ENCODE measurements at places on chromosomes 7 and 10. TPM values are rescaled to one million over a fixed set of nuclear protein-coding genes. Genes with fewer than 3 reads are reported as not detected.

DNA sequence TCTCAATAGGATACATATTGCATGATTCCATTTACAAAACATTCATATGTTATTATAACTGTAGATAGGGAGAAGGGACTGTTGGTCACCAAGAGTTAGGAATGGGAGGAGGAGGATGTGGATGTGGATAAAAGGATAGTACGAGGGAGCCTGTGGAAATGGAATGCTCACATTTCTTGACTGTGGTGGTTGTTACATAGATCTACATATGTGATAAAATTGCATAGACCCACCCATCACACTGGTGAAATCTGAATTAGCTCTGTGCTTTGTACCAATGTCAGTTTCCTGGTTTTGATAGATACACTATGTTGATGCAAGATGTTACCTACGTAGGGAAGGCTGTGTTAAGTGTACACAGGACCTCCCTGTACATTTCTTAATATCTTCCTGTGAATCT is 233.5 kb upstream of the MTPN start:
- H3K36me3 ChIP-seq, result peaks cover under 1% of the 10 kb centered on the region
- no peaks in the 10 kb centered on the region for H3K27me3 ChIP-seq
- no peak overlapping the region for H3K4me3 ChIP-seq
- no peaks in the 10 kb centered on the region for H3K4me1 ChIP-seq
- no peak overlapping the region for H3K27ac ChIP-seq

DNA sequence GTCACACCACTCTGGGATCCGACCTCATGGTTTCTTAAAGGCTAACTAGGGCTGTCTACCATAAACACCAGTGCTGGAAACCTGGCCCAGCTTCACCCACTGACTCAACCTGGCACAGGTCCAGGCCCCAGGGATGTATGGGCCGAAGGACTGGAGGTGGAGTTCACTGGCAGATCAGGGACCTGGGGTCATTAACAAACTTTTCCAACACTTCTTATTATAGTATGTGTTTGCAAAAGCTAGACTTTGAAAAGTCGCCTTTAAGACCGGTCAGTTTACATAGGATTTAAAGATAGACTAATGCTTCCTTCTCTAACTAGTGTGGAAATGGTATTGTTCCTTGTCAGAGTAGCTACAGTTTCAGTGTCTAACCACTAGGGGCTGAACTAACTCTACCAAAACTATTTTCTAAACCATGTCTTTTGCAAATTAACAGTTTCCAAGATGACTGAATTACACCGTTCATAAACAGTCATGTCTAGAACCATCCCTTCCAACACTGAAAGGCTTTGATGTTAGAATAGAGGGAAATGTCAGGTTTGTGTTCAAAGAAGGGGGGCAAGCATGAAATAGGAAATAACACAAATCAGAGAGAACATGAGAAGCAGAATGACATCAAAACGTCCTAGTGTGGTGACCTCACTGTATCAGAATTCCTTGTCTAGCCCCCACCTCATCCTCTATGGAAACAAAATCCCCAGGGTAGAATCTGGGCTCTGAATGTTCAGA is 29.7 kb downstream of the STN1 start:
- no peak overlapping the region for H3K4me3 ChIP-seq
- no peaks in the 10 kb centered on the region for H3K27me3 ChIP-seq
- peaks cover 31% of the 10 kb centered on the region for H3K4me1 ChIP-seq
- peak overlapping the region; percentile 75 for H3K27ac ChIP-seq
- DNase-seq, result peak; percentile 10
- peaks cover 11% of the 10 kb centered on the region for H3K36me3 ChIP-seq

- no peak overlapping the region for H3K4me3 ChIP-seq
- no peak overlapping the region for H3K27ac ChIP-seq
These were observed 27.3 kb upstream of the SFRP5 start for GRCh38 chr10:97798958-97799610.

Gene CYP2C19
- total RNA-seq, result not detected

DNA sequence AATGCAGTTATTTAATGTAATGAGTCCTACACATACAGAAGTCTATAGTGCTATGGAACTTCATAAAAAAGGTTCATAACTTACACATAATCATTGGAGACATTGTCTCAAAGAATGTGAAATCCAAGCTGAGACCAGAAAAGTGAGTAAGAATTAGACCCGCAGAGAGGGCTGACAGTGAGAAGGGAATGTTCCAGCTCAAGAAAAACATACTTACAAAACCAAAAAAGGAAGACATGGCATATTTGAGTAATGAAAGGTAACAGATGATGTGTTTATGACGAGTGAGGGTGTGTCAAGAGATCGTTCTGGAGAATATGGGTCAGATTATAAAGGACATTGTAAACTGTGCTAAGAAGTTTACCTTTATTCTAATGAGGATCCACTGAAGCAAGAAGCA is 566.5 kb downstream of the ATRNL1 start:
- no peak for DNase-seq
- no peak overlapping the region for H3K4me3 ChIP-seq
- H3K36me3 ChIP-seq, result no peaks in the 10 kb centered on the region
- H3K4me1 ChIP-seq, result no peaks in the 10 kb centered on the region
- H3K27ac ChIP-seq, result no peak overlapping the region
- no peaks in the 10 kb centered on the region for H3K27me3 ChIP-seq

Gene GPRIN2
- not detected for total RNA-seq

Gene EBLN1
- not detected for total RNA-seq

DNA sequence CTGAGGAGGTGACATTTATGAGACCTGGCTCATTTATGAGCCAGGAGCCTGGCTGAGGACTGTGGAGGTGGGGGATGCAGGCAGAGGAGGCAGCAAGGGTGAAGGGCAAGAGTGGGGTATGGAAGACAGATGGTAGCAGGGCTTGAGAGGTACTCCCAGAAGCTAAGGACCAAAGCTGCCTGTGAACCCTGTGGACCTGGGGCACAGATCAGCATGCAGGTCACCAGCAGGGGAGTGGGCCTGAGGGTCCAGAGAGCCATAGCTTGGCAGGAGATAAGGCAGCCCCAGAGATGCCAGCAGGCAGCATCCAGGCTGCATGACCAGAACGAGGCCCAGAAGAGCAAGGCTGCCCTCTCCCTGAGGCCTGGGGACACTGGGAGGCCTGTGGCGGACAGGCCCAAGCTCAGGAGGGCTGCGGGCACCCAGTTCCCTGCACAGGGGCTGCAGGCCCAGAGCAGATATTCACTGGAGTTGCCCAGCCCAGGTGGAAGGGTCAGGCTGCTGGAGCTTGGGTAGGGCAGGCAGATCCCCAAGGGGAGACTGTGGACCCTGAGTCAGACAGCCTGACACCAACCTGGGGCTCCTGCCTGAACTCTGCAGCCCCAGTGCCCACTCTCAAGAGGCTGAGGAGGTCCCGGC is 3.4 kb downstream of the GPR15LG start:
- peak overlapping the region; percentile 30 for H3K27ac ChIP-seq
- no peaks in the 10 kb centered on the region for H3K36me3 ChIP-seq
- no peak for DNase-seq
- peaks cover 8% of the 10 kb centered on the region for H3K4me1 ChIP-seq

Gene CNOT4
- total RNA-seq, result 17.5 TPM

DNA sequence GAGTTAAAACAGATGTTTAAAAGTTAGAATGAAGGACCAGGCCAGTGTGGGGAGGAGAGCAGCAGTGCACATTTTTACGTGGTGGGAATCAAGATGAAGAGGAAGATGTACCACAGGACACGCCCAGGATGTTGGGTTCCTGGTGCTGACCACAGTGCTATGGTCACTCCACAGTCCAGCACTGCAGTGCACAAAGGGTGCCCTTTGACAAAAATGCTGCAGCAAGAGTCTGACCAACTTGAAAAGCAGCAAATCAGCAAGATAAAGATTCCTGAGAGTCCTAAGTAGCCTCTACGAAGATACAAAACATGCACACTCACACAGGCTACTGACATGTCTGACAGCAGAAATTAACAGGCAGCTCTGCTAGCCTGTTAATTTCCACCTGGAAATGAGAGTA is 107.1 kb downstream of the PIP4K2A start:
- no peaks in the 10 kb centered on the region for H3K27me3 ChIP-seq
- H3K4me3 ChIP-seq, result no peak overlapping the region
- no peak for DNase-seq
- peaks cover 60% of the 10 kb centered on the region for H3K36me3 ChIP-seq
- H3K4me1 ChIP-seq, result peaks cover 74% of the 10 kb centered on the region

Gene MSMB
- total RNA-seq, result not detected

Gene PALD1
- 2.7 TPM for total RNA-seq

DNA sequence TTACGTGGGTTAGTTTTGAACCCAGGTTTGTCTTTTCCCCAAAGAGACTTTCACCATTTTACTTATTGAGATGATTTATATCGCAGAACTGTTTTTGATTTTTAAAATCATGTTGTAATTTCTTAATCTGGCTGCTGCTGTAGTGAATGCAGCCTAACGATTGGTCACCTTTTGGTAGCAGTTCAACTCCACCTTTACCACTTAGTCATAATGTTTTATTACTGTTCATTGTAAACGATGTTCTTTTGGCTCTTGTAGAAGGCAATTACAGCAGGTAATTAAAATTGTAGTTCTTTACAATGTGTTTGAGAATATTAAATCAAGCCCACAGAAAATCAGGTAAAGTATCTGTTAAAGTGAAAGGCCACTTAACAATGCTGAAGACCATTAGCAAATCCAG is 531.1 kb downstream of the SDK1 start:
- H3K27me3 ChIP-seq, result no peaks in the 10 kb centered on the region
- no peaks in the 10 kb centered on the region for H3K4me1 ChIP-seq
- no peak overlapping the region for H3K27ac ChIP-seq
- no peak for DNase-seq
- H3K4me3 ChIP-seq, result no peak overlapping the region

GRCh38 chr10:69409176-69409495 is 7.6 kb downstream of the TACR2 start:
- H3K27ac ChIP-seq, result peak overlapping the region; percentile 74
- no peaks in the 10 kb centered on the region for H3K27me3 ChIP-seq
- H3K36me3 ChIP-seq, result peaks cover 2% of the 10 kb centered on the region
